ENCODE measurements at places on chromosomes 16 and 17.
A peak's percentile ranks its signal among the peaks of the same experiment; 100 is the strongest.

DNA sequence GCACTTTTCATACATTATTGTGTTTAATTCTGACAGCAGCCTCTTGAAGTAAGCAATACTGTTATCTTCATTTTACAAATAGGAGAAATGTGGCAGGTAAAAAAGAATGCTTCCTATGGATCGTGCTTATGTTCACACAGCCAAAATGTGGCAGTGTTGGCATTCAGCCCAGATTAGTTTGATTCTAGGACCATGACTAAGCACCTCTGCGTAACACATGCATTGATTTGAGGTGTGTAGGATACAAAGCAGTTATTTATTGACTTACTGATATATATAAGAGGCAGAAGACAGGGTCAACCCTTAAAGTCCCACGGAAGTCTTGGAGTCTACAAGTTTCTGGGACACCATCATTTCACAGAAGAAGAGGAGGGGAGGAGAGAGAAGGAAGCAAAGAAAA is 1144.4 kb upstream of the GOT2 start:
- no peak for DNase-seq

DNA sequence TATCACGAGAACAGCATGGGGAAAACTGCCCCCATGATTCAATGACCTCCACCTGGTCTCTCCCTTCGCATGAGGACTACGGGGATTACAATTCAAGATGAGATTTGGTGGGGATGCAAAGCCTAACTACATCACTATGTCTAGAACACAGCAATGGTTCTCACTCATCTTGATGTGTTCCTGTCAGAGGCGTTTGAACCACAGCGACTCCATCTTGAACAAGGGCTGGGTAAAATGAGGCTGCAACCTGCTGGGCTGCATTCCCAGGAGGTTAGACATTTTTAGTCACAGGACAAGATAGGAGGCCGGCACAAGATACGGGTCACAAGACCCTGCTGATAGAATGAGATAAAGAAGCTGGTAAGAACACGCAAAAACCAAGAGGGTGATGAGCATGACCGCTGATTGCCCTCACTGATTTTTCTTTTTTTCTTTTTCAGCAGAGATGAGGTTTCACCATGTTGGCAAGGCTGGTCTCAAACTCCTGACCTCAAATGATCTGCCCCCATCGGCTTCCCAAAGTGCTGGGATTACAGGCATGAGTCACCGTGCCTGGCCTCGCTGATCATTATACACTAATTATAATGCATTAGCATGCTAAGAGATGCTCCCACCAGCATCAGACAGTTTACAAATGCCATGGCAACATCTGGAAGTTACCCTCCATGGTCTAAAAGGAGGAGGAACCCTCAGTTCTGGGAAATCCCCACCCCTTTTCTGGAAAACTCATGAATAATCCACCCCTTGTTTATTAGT is 3.0 kb upstream of the PPY start:
- no peak for DNase-seq

DNA sequence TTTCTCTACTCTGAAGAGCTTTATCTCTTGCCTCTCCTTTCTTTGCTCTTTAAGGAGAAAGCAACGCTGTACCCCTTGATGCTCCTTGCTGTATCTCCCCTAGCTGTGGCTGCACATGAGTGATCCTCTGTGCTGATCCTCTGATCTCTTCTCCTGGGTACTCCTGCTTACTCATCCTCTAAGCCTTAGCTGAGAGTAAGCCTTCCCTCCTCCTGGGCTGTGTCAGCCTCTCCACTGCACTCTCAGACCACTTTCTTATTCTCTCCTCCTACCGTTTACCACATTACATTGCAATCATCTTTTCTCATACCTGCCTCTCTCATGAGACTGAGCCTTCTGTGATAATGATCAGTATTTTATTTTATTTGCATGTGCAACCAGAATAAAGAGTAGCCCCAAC is 25.1 kb downstream of the SOX9 start:
- no peak for DNase-seq

- DNase-seq = no peak
These were observed 42.4 kb upstream of the JPH3 start for GRCh38 chr16:87559945-87560344.

GRCh38 chr17:1260086-1260769 is 10.0 kb upstream of the BHLHA9 start:
- DNase-seq = no peak

DNA sequence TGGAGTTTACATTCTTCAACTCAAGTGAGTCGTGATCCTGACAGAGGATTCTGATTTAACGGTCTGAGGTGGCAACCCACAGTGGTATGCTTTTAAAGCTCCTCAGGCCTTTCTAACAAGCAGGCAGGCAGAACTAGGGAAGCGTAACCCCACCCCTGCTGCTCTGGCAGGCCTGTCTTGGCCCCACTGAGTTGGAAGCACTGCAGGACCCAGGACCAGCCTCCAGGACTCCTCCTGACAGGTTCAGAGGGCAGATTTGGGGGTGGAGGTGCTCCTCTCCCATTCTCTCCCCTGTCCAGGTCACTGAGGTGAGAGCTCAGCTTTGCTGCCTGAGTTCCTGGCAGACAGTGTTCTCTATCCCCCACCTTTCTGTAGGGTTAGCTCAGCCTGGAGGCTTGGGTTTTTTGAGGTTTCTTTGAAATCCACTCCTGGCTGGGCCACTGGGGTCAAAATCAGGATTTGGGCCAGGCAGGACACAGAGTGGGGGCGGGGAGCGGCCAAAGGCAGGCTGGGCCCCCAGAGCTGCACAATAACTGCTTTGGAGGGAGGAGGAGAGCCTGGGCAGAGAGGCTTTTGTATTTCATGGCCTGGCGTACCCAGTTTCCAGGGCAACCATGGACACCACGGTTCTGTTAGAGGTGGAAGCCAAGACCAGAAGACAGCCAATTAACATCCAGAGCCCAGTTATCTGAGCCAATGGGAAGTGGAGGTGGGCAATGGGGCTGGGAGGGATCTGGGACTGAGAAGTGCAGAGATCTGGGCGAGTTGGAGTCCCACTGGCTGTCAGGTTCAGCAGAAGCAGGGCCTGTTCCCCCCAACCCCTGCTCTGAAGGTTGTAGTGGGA is 9.5 kb downstream of the MRPL27 start:
- no peak for DNase-seq

GRCh38 chr16:76052725-76053124 is 224.5 kb upstream of the CNTNAP4 start:
- no peak for DNase-seq

GRCh38 chr17:79992649-79993389 is 42.9 kb downstream of the TBC1D16 start:
- DNase-seq = no peak

DNA sequence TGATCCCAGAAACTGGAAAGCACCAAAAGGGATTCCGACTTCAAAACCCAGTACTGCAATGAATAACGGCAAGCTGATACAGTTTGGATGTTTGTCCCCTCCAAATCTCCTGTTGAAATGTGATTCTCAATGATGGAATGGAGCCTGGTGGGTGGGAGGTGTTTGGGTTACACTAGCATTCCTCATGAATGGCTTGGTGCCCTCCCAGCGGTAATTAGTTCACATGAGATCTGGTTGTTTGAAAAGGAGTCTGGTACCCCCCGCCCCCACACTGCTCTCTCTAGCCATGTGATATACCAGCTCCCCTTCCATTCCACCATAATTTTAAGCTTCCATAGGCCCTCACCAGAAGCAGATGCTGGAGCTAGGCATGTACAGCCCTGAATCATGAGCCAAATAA is 40.1 kb downstream of the RANBP10 start:
- no peak for DNase-seq

- no peak for DNase-seq
These were observed 43.1 kb downstream of the GPT2 start for GRCh38 chr16:46927273-46927672.

GRCh38 chr17:41585301-41586056 is 1.2 kb downstream of the KRT14 start:
- no peak for DNase-seq

DNA sequence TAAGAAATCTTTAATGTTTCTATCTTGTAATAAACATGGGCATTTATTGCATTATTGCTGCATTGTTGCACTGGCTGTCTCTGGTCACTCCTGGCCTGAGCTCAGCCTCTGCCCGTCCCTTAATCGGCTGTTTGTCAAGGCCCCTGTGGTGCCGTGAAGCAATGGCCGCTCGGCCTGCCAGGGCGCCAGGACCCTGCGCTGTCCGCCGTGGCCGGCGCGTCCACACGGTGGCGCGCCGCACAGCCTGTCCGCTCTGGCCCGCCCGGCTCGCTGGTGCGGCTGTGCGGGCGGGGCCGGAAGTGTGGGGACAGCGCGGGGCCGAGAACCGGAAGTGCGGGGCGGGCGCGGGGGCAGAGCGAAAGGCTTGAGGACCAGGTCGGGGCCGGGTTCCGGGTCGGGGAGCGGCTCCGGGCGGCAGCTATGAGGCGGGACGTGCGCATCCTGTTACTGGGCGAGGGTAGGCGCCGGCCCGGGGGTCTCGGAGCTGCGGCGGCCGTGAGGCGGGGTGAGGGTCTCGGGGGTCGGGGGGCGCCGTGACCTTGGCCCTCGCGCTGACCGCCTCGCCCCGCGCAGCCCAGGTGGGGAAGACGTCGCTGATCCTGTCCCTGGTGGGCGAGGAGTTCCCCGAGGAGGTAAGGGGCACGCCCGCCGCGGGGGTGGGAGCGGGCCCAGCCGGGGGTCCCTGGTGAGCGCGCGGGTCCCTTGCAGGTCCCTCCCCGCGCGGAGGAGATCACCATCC is at the start of gene RHOT2:
Gene RHOT2, plus strand, starts transcription at position 353 of the 739 bp plus-strand sequence. Its CDS starts 68 bp downstream, at position 421.
- DNase-seq = peak; percentile 93

DNA sequence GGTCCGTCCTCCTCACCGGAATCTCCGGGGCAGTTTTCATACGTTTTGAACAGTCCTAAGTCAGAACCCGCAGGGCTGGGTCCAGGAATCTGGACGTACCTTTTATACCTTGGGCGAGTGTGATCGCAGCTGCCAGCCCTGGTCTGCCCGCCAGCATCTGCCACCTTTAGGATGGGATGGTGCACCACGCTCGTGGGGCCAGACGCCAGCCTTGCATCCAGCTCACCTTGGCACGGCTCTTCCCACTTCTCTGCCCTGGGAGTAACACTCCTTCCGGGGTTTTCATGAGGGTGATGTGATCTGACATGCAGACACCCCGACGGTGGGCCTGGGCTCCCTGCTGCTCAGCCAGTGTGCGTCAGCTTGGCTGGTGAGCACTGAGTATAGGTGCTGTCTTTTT is 66.6 kb upstream of the ZNF469 start:
- DNase-seq = no peak

- no peak for DNase-seq
These were observed 2.3 kb downstream of the BANP start for GRCh38 chr16:87953308-87954215.

DNA sequence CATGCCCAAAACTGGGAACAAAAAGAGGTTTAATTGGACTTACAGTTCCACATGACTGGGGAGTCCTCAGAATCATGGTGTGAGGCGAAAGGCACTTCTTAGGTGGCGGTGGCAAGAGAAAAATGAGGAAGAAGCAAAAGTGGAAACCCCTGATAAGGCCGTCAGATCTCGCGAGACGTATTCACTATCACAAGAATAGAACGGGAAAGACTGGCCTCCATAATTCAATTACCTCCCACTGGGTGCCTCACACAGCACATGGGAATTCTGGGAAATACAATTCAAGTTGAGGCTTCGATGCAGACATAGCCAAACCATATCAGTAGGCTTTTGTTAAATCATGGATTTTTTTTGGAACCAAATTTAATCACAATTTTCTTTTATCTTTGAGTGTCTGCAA is 24.4 kb downstream of the RBL2 start:
- DNase-seq = no peak

DNA sequence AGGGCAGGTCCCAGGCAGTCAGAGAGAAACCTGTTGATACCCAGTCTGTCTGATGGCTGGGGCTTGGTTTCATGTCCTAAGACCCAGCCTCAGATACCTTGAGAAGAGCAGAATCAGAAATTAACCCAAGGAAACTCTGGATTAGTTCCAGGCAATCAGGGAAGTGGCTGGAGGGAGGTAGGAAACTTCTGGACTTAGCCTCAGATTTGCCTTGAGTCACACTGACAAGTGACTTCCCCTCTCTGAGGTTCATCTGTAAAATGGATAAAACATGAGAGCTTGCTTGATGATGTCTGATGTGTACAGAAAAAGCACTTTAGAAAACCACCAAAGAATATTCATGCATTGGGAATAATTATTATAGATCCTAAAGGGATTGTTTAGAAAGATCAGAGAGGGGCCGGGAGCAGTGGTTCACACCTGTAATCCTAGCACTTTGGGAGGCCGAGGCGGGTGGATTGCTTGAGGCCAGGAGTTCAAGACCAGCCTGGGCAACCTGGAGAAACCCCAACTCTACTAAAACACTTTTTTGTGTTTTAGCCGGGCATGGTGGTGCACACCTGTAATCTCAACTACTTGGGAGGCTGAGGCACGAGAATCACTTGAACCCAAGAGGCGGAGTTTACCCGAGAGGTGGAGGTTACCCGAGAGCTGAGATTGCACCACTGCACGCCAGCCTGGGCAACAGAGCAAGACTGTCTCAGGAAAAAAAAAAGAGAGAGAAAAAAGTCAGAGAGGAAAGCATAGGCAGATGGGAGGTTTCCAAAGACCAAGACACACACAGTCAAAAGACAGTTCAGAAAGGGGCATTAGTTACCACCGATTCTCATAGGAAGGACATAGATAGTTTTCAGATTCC is 3.8 kb downstream of the CIITA start:
- DNase-seq = no peak

GRCh38 chr17:29041571-29041970 is 1.4 kb upstream of the PIPOX start:
- no peak for DNase-seq

DNA sequence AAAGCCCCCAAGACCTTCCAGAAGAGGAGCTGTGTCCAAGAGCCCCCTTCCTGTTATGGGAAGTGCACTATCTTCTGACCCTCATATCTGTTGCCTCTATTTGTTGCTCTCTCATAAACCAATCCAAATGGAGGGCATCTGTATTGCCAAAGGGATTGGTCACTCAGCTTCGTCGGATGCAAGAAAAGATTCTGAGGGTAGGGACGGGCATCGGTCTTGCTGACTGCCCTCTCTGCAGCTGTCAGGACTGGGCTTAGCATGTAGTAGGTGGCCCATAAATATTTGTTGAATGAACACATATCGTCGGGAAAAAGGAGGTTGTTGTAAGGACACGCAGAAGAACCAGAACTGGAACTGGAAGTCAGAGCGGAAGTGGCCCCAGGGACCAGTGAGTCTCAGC is 44.1 kb downstream of the CCDC42 start:
- DNase-seq = no peak

GRCh38 chr17:61387011-61387410 is 12.6 kb upstream of the TBX2 start:
- DNase-seq = no peak

DNA sequence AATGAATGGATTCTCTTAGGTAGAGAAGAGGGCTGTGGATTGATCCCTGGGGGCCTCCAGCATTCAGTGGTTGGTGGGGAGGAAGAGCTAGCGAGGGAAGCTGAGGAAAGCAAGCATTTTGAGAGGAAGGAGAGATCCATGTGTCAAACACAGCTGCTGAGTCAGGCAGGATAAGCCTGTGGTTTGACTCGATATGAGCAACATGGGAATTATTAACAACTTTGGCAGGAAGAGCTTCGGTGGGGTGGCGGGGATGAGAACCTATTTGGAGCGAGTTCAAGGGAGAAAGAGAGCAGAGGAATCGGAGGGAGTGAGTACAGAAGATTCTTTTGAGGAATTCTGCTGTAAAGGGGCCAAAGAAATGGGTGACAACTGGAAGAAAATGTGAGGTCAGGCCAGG is 59.5 kb upstream of the CDC42EP4 start:
- no peak for DNase-seq

GRCh38 chr16:77812856-77813500 is 24.6 kb downstream of the VAT1L start:
- no peak for DNase-seq

- no peak for DNase-seq
These were observed 275.6 kb upstream of the C16orf82 start for GRCh38 chr16:26791169-26791568.

GRCh38 chr17:38428112-38428642 is at the start of gene ARHGAP23:
ARHGAP23 (plus strand) TSS chr17:38428464; CDS start chr17:38428486, 22 bp downstream.
- DNase-seq = peak; percentile 40

GRCh38 chr16:69448470-69449193 is 24.2 kb downstream of the CYB5B start:
- DNase-seq = no peak

Measured in CD4-positive, alpha-beta T cell treated with Interleukin-17A for 1 hour (primary cell).